CD4-positive, alpha-beta T cell treated with Interleukin-12 subunit alpha and Interleukin-12 subunit beta, for 1 hour (primary cell): ENCODE measurements at places on chromosomes 3 and 15.

GRCh38 chr15:93265111-93265556, 176.1 kb upstream of the RGMA start:
- no peak for DNase-seq

DNA sequence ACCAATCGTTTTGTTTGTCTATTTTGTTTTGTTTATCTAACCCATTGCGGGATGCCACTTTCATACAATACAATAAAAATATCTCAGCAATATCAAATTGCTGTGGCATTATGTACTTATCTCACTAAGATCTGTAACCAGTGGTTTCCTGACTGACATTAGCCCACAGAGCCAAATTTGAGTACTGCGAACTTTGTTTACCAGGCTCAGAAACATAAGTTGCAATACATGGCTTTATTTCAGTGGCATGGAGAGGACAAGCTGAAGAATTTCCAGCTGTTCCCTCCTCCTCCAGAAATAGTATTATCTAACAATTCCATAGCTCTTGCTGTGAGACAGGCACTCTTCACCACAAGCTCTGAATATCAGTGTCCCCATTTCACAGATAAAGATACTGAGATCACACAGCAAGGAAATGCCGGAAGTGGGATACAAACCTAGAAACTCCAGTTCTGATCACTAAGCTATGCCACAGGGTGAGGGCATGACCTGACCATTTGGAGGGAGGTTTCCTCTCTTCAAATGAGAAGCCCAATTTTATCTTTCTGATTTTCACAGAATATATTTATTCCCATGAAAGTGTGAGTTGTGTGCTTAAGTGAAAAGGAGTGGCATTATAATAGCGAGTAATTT, 469.9 kb upstream of the CBLB start:
- DNase-seq: peak; percentile 52

DNA sequence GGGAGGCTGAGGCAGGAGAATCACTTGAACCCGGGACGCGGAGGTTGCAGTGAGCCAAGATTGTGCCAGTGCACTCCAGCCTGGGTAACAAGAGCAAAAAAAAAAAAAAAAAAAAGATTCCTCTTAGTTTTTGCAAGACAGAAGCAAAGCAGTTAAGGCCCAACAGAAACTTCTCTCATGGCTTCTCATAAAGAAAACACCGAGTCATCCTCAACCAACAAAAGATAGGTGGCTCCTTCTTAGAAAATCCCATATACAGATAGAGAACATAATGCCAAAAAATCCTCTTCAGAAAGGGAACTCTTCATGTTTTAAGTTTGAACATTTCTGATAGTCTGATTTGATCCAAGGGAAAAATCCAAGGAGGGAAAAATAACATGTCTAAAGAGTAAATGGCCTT, 12.5 kb upstream of the SKIL start:
- DNase-seq: no peak

DNA sequence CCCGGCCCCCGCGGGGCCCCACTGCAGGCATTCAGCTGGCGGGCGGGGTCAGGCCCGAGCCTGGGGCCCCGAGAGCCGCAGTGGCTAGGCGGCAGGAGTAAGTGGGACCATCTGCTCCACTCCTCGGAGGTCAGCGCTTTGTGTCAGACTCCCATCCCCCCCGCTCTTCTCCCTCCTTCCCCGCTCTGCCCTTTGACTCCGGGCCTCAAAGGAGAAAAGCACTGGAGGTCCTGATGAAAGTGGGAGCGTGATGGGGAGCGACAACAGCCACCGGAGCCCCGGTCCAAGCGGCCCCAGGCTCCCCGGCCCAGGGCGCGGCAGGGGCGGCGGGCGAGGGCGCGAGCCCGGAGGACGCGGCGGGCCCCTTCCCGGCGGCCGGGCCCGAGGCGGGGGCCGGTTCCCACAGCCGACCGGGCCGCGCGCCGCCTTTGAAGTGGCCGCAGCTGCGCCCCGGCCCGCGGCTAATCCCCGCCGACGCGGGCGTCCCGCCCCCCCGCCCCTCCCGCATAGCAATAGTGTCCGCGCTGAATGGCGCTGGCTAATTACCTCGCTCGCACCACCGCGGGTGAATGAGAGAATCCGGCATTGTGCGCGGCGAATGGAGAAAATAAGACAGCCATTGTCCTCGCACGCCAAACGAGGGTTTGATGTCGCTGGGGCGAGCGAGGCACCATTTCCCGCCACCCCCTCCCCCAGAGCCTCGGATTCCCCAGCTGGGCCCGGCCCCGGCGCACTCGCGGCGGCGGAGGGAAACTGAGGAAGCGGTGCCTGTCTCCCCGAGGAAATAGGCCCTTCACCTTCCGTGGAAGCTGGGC, 22.4 kb downstream of the IGDCC3 start:
- no peak for DNase-seq

- DNase-seq: no peak
Observed at GRCh38 chr15:60511351-60512031, 32.5 kb upstream of the ICE2 start.

DNA sequence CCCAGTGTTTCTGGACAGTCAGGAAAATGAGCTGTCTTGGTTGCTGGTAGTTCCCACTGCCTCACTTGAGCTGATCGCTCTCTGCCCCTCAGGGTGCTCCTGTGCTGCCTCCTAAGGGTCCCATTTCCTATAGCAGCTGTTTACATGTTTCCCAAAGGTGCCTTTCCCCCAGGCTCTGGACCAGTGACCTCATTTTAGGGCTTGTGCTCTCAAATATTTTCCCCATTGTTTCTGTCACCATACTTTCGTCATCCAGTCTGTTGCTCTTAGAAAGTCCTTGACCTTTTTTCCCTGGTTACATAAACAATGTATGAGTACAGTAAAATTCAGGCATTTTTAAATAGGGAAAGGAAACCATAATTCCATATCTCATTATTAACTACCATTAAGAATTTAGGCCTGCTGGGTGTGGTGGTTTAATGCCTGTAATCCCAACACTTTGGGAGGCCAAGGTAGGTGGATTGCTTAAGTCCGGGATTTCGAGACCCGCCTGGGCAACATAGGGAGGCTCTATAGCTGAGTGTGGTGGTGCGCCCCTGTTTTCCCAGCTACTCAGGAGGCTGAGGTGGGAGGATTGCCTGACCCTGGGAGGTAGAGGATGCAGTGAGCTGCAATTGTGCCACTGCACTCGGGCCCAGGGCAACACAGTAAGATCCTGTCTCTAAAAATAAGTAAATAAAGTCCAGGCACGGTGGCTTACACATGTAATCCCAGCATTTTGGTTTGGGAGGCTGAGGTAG, 11.7 kb downstream of the RAD54L2 start:
- DNase-seq: no peak

- no peak for DNase-seq
Observed at GRCh38 chr15:77988347-77989295, 88.9 kb downstream of the TBC1D2B start.

DNA sequence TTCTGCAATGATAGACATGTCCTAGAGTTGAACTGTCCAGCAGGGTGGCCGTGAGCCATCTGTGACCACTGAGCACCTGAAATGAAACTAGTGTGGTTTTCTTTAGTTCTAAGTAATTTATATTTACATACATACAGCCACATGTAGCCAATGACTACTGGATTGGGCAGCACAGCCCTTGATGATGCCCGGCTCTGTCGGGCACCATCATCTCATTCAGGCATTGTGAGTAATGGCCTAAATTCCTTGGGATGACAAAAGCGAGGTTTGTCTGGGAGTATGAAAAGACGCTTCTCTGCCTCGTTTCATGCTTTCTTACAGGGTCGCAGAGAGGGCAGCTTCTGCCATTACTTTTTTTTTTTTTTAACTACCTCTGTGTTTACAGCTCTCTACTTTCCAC, 251.9 kb upstream of the HES1 start:
- DNase-seq: no peak

GRCh38 chr3:40228792-40229350, 80.6 kb upstream of the EIF1B start:
- DNase-seq: no peak

DNA sequence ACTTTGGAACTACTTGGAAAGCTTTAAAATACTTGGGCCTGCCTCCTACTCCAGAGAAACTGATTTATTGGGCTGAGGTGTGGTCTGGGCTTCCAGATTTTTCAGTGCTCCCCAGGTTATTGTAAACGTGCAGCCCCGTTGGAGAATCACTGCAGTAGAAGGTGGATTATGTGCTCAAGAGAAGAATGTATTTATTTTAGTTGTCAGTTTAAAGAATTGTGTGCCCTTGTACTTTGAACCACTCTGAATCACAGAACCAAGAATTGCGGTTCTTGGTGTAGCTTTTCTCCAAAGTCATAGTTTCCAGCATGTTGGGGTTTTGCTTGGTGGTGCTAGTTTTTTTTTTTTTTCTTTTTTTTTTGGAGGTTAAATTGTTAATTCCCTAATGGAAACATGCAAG, 1.6 kb downstream of the TATDN2 start:
- DNase-seq: no peak

GRCh38 chr15:81346611-81347010, 22.7 kb upstream of the STARD5 start:
- DNase-seq: no peak

GRCh38 chr3:120443626-120444123, 7.1 kb downstream of the FSTL1 start:
- no peak for DNase-seq

GRCh38 chr15:76201536-76202255, 109.6 kb downstream of the ETFA start:
- DNase-seq: no peak

DNA sequence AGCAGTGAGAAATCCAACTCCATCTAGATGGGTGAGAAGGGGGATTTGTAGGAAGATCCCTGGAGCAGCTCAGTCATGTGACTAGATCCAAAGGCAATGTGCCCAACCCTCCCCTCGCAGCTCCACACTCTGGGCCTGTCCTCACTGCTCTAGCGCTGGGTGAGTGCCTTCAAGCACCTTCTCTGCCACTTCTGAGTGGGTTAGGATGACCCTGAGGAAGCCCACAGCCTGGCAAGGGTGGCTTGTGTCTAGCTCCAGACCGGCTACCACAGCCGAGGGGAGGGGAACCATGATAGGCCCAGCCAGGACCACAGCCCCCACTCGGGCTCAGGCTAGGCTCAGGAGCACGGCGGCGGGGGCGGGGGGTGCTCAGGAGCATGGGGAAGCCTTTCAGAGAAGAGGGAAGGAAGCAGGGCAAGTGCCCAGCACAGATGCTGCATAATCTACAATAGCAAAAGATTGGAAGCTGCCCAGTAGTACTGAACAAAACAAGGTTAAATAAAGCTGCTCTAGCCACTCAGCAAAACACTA, 1.7 kb downstream of the SPATA12 start:
- DNase-seq: no peak
